Stomach (tissue), 19 donors: ENCODE measurements at places on chromosomes 2 and 18. TPM values are rescaled to one million over a fixed set of nuclear protein-coding genes. Genes with fewer than 3 reads are reported as not detected.

- no peak for DNase-seq
- H3K36me3 ChIP-seq, result no peaks in the 10 kb centered on the region
- H3K4me1 ChIP-seq, result no peaks in the 10 kb centered on the region
- no peaks in the 10 kb centered on the region for H3K27me3 ChIP-seq
Observed at GRCh38 chr2:80459028-80459427, 154.5 kb upstream of the LRRTM1 start.

- H3K36me3 ChIP-seq, result no peaks in the 10 kb centered on the region
- no peak overlapping the region for H3K27ac ChIP-seq
- H3K4me1 ChIP-seq, result peaks cover 6% of the 10 kb centered on the region
- DNase-seq, result peak; percentile 13
- H3K27me3 ChIP-seq, result no peaks in the 10 kb centered on the region
Observed at GRCh38 chr2:58896638-58897037, 655.5 kb upstream of the FANCL start.

- H3K27me3 ChIP-seq, result no peaks in the 10 kb centered on the region
- H3K4me3 ChIP-seq, result no peak overlapping the region
- H3K36me3 ChIP-seq, result no peaks in the 10 kb centered on the region
- no peak overlapping the region for H3K27ac ChIP-seq
- no peaks in the 10 kb centered on the region for H3K4me1 ChIP-seq
- DNase-seq, result no peak
Observed at GRCh38 chr2:16037808-16038457, 97.6 kb downstream of the MYCN start.

Gene SULT1C4
- total RNA-seq, result not detected

GRCh38 chr2:8447610-8448221, 234.1 kb upstream of the ID2 start:
- no peak overlapping the region for H3K4me3 ChIP-seq
- H3K27me3 ChIP-seq, result no peaks in the 10 kb centered on the region
- H3K4me1 ChIP-seq, result no peaks in the 10 kb centered on the region
- H3K36me3 ChIP-seq, result no peaks in the 10 kb centered on the region

- H3K4me3 ChIP-seq, result no peak overlapping the region
- H3K36me3 ChIP-seq, result no peaks in the 10 kb centered on the region
- no peaks in the 10 kb centered on the region for H3K27me3 ChIP-seq
Observed at GRCh38 chr2:190626641-190627210, 22.2 kb upstream of the NAB1 start.

Gene SIX3
- total RNA-seq, result not detected

- no peaks in the 10 kb centered on the region for H3K27me3 ChIP-seq
- no peaks in the 10 kb centered on the region for H3K36me3 ChIP-seq
- DNase-seq, result no peak
- H3K27ac ChIP-seq, result peak overlapping the region; percentile 9
- no peaks in the 10 kb centered on the region for H3K4me1 ChIP-seq
- no peak overlapping the region for H3K4me3 ChIP-seq
Observed at GRCh38 chr2:234823196-234823876, 128.5 kb upstream of the SH3BP4 start.

GRCh38 chr2:39227628-39228412, 15.9 kb downstream of the CDKL4 start:
- DNase-seq, result peak; percentile 87
- H3K27me3 ChIP-seq, result no peaks in the 10 kb centered on the region
- peaks cover 5% of the 10 kb centered on the region for H3K4me1 ChIP-seq
- H3K36me3 ChIP-seq, result no peaks in the 10 kb centered on the region

- H3K27me3 ChIP-seq, result no peaks in the 10 kb centered on the region
- peak overlapping the region; percentile 62 for H3K4me3 ChIP-seq
- peak overlapping the region; percentile 85 for H3K27ac ChIP-seq
- no peaks in the 10 kb centered on the region for H3K36me3 ChIP-seq
- peaks cover 24% of the 10 kb centered on the region for H3K4me1 ChIP-seq
Observed at GRCh38 chr2:216634370-216635148, 1.3 kb downstream of the IGFBP2 start.

Gene RAB6C
- total RNA-seq, result not detected

Gene HAAO
- not detected for total RNA-seq

DNA sequence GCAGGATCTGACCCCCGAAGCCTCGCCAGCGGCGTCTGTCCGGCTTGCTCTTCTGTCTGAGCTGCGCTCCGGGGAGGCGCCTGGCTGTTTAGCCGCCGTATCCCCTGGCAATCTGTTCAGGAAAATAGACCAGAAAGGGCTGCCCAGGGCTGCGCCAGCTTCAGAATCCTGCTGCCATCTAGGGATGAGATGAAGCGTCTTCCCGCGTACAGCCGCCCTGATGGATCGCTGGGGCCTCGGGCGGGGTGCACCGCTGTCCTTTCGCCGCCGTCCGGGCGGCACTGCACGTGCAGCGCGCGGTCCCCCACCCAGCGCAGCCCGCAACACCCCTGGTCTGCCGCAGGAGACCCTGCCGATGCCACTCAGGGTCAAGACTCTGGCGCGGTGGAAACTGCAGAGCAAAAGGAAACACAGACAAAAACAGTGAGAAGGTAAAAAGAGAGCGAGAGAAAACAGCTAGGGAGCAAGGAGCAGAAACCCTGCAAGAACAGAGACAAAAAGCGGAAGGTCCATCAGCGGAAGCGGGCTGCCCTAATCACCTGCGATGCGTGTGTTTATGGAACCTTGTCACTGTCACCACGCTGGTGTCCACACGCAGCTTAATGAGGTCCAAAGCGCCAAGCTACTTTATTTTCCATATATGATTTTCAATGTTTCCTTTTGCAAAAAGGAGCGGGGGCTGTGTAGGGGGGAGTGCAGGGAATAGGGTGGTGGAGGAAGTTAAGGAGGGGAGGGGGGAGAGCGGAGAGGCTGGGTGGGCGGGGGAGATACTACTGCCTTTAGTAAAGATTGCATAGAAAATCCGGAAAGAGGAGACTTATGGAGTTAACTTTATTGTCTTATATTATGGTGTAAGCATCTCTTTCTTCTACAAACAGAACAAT, 2113.3 kb upstream of the PIK3C3 start:
- peaks cover 16% of the 10 kb centered on the region for H3K4me1 ChIP-seq
- H3K27ac ChIP-seq, result no peak overlapping the region
- peak; percentile 90 for DNase-seq

GRCh38 chr18:23232331-23232730, 97.0 kb downstream of the CABLES1 start:
- H3K4me3 ChIP-seq, result no peak overlapping the region
- peak overlapping the region; percentile 56 for H3K27ac ChIP-seq
- DNase-seq, result no peak

GRCh38 chr2:109422071-109422757, 191.6 kb downstream of the SEPTIN10 start:
- H3K27ac ChIP-seq, result no peak overlapping the region
- no peak for DNase-seq
- H3K4me3 ChIP-seq, result no peak overlapping the region
- H3K36me3 ChIP-seq, result no peaks in the 10 kb centered on the region

DNA sequence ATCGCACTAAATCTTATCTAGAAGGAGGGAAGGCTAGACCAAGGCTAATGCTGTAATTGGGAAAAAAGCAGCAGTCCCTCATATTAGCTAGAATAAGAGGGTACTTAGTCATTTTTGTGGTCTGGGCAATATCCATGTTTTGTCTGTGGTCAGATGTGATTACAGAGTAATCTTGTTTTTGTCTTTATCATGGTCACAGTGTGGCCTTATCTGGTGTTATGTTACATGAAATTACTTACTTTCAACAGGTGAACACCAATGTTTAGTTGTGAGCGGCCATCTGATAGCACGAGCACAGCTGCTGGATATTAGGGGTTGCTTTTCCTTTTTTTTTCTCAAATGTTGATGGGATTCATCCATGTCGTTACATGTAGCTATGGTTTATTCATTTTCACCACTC, 23.7 kb upstream of the PLEKHM3 start:
- H3K27ac ChIP-seq, result no peak overlapping the region
- H3K4me3 ChIP-seq, result no peak overlapping the region
- DNase-seq, result no peak

Gene FAM124B
- total RNA-seq, result not detected

- no peak overlapping the region for H3K4me3 ChIP-seq
- no peak overlapping the region for H3K27ac ChIP-seq
- no peaks in the 10 kb centered on the region for H3K27me3 ChIP-seq
- no peaks in the 10 kb centered on the region for H3K4me1 ChIP-seq
Observed at GRCh38 chr2:238831177-238831576, 16.7 kb upstream of the TWIST2 start.

DNA sequence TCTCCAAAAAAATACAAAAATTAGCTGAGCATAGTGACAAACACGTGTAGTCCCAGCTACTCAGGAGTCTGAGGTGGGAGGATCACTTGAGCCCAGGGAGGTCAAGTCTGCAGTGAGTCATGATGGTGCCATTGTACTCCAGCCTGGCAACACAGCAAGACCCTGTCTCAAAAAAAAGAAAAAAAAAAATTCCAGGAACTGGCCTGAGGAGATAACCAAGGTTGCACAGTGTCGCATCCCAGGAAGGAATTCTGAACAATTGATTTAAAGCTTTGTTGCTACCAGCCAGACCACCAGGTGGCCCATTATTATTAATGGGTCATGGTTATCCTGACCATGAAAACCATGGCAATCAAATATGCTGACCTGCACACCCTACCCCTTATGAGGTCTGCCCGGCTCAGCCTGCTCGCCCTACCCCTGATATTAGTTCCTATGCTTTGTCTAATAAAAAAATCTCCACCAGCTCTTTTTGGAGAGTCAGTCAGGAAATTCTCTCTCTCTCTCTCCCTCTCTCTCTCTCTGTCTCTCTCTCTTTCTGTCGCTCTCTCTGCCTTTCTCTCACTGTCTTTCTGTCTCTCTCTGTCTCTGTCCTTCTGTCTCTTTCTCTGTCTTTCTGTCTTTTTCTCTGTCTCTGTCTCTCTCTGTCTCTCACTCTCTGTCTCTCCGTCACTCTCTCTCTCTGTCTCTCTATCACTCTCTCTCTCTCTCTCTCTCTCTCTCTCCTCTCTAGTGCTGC, 73.7 kb downstream of the NCAPH start:
- DNase-seq, result no peak
- no peak overlapping the region for H3K4me3 ChIP-seq
- H3K27ac ChIP-seq, result no peak overlapping the region
- peaks cover 33% of the 10 kb centered on the region for H3K4me1 ChIP-seq
- H3K27me3 ChIP-seq, result no peaks in the 10 kb centered on the region

- H3K27me3 ChIP-seq, result no peaks in the 10 kb centered on the region
- no peak for DNase-seq
- peaks cover 11% of the 10 kb centered on the region for H3K4me1 ChIP-seq
Observed at GRCh38 chr2:24330161-24330560, 30.2 kb downstream of the ITSN2 start.

DNA sequence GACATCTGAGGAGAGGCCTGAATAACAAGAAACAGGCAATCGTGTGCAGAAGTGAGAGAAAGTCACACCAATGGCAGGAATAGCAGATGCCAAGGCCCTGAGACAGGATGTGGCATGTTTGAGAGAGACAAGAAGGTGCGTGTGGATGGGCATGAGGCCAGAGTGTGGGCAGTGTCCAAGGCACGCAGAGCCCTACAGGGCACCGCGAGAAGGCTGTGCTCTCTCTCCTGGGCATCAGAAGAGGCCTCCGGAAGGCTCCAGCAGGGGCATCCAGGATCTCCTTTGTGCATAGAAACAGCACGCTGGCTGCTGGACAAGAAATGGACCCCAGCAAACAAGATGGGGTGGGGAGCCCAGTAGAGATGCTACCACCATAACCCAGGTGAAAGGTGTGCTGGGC, 239.0 kb upstream of the RAB6C start:
- H3K36me3 ChIP-seq, result no peaks in the 10 kb centered on the region
- H3K4me3 ChIP-seq, result no peak overlapping the region
- no peaks in the 10 kb centered on the region for H3K27me3 ChIP-seq

Gene TGFA
- total RNA-seq, result not detected

- H3K36me3 ChIP-seq, result no peaks in the 10 kb centered on the region
- H3K4me1 ChIP-seq, result peaks cover 15% of the 10 kb centered on the region
- H3K4me3 ChIP-seq, result peak within 1 kb of the TSS; percentile 54
Observed at GRCh38 chr18:74457043-74457724, at the start of gene DIPK1C. TSS of gene DIPK1C (minus strand) at chr18:74457308. CDS start at chr18:74457259, 49 bp downstream.

DNA sequence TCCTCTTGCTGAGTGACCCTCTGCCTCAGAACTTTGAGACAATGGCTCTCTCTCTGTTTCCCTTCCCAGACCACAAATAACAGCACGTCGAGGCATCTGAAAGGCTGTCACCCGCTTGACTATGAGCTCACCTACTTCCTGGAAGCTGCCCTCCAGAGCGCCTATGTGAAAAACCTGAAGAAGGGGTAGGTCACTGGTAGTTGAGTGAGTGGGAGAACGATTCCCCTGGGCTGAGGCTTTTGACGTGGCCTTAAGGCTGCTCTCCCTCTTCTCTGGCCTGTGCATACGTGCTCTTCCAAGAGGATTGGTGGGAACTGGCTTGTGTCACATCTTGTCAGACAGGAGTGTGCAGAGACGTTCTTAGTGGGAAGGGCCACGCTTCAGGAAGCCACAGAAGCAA, 63.1 kb upstream of the MCFD2 start:
- H3K4me1 ChIP-seq, result peaks cover 27% of the 10 kb centered on the region
- no peaks in the 10 kb centered on the region for H3K27me3 ChIP-seq
- no peak overlapping the region for H3K27ac ChIP-seq
- no peak for DNase-seq
- H3K4me3 ChIP-seq, result no peak overlapping the region

Gene DRC1
- total RNA-seq, result not detected

DNA sequence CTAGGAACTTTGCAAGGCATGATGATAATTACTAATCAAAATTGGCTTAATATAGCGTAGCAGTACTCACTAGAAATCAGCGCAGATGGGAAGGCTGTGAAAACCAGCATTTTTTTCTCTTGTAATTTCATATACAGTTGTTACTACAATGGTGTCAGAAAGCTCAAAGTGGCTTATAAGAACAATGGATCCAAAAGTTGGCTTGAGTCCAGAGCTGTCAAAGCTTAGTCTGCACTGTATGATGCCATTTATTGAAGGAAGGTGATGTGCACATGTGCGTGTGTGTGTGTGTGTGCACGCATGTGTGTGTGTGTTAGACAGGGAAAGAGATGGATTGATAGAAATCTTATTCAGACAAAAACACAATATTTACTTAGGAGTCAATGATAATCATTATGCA, 341.3 kb downstream of the TGIF1 start:
- H3K27ac ChIP-seq, result no peak overlapping the region
- no peaks in the 10 kb centered on the region for H3K36me3 ChIP-seq
- peaks cover 6% of the 10 kb centered on the region for H3K4me1 ChIP-seq
- no peak for DNase-seq

GRCh38 chr2:27086724-27087593, at the start of gene KHK:
TSS of gene KHK (plus strand) at chr2:27086772. CDS start at chr2:27087260, 488 bp downstream.
- no peaks in the 10 kb centered on the region for H3K27me3 ChIP-seq
- DNase-seq, result peak; percentile 61
- peak within 1 kb of the TSS; percentile 65 for H3K4me3 ChIP-seq
- H3K36me3 ChIP-seq, result no peaks in the 10 kb centered on the region
- H3K4me1 ChIP-seq, result peaks cover 50% of the 10 kb centered on the region
- peak within 1 kb of the TSS; percentile 90 for H3K27ac ChIP-seq

Gene ALPI
- total RNA-seq, result 12.3 TPM

DNA sequence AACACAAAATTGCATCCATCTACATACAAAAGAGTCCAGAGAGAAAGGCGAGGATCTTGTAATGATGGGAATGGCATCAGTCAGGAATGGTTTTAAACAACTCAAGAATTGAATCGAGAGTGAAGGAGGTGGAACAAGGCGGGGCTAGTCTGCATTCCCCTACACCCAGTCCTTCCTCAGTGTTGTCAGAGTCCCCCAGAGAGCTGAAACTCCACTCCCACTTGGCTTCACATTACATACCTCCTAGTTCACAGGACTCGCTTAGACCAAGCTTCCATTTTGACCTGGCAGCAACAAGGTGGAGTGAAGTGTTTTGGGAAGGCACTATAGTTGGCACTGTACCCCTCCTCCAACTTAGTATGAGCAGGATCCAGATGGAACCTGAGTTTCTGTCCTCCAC, 1273.5 kb upstream of the CRIM1 start:
- H3K27me3 ChIP-seq, result no peaks in the 10 kb centered on the region
- no peak overlapping the region for H3K4me3 ChIP-seq
- H3K27ac ChIP-seq, result no peak overlapping the region
- DNase-seq, result no peak
